ENCODE measurements at places on chromosomes 3 and 15. TPM values are rescaled to one million over a fixed set of nuclear protein-coding genes. Genes with fewer than 3 reads are reported as not detected.
A peak's percentile ranks its signal among the peaks of the same experiment; 100 is the strongest.

- peak; percentile 85 for ATAC-seq
These were observed 12.8 kb downstream of the LXN start for GRCh38 chr3:158659454-158660237.

- no peak for ATAC-seq
These were observed 22.0 kb downstream of the ASTE1 start for GRCh38 chr3:131004603-131005002.

- no peak for ATAC-seq
These were observed 4.4 kb upstream of the CD200R1 start for GRCh38 chr3:112979244-112979832.

DNA sequence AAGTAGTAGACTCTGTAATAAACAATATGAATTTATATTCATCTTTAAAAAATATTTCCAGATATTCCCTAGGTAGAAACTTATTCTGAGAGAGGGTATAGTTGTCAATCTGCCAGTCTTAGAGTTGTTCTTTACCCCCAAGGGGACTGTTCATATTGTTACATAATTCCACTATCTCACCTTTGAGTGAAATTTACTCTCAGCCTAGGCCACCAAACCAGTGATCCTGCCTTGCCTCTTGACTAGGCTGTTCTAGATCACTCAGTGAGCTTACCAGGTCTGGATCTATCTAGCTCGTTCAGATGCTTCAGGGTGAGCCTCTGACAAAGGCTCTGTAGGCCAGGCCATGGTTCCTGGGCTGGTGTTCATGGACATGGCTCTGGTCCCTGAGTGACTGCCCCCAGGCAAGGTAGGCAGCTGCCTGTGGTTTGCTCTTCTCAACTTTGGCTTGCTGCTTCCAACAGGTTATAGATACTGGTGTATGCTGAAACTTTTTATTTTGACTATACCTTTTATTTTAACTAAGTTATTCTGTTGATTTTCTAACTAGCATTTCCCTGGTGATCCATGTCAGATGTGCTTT is 27.6 kb downstream of the ZNF592 start:
- no peak for ATAC-seq

- ATAC-seq, result no peak
These were observed 26.1 kb downstream of the ZXDC start for GRCh38 chr3:126449621-126450051.

DNA sequence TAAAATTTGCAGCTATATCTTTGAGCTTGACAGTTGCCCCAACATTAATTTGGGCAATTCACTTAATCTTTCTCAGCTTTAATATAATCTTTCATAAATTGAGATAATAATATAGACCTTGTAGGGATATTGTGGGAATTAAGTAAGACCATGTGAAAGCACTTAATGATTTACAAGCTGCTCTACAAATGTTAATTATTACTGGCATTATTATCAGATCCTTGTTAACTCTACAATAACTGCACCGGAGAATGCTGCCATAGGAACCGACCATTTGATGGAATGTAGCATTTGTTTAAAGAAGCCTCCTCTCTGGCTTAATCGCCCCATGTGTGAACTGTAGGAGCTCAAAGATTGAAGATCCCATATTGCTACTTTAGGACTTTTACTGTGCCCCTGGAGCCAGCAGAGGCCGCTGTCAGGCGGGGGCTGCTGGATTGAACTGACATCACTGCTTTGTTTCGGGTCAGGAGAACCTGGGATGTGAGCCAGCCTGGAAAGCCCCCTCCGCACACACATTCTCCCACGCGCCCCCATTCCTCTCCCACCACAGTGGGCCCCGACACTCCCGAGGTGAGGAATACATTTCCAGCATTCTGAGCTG is 154.2 kb upstream of the TNIK start:
- ATAC-seq, result no peak

- no peak for ATAC-seq
These were observed 77.5 kb upstream of the CNTN3 start for GRCh38 chr3:74691946-74692345.

- no peak for ATAC-seq
These were observed 49.1 kb downstream of the EBLN2 start for GRCh38 chr3:73110530-73110929.

Gene GALNT15
- total RNA-seq, result not detected

Gene CKMT1A
- 0.28 TPM for total RNA-seq

Gene MAP1A
- 1.7 TPM for total RNA-seq

Data from activated T-helper 17 cell treated with anti-CD3 and anti-CD28 coated beads, Interleukin-2, amount 50 U/mL, for 72 hours (primary cell).